Urinary bladder (tissue), 4 donors: ENCODE measurements at places on chromosomes 7 and 10. TPM values are rescaled to one million over a fixed set of nuclear protein-coding genes. Genes with fewer than 3 reads are reported as not detected.

Gene PPRC1
- total RNA-seq: 12.1 TPM

Gene SYPL1
- 113 TPM for total RNA-seq

Gene RBP4
- total RNA-seq: 1.9 TPM

Gene WDR86
- 6.8 TPM for total RNA-seq

Gene PKD1L1
- 1.3 TPM for total RNA-seq

Gene FIS1
- 66.7 TPM for total RNA-seq

Gene NUB1
- 41.4 TPM for total RNA-seq

Gene CDH23
- 9.9 TPM for total RNA-seq

Gene LRRC18
- total RNA-seq: 0.32 TPM

Gene LIPJ
- 0.26 TPM for total RNA-seq

GRCh38 chr7:1331561-1332467, 99.1 kb downstream of the UNCX start:
- no peak for DNase-seq

GRCh38 chr10:14700546-14700945, 74.2 kb downstream of the FAM107B start:
- no peak for DNase-seq

GRCh38 chr10:76881477-76882220, 756.0 kb downstream of the KCNMA1 start:
- no peak for DNase-seq

- no peak for DNase-seq
These were observed 58.3 kb upstream of the EGFR start for GRCh38 chr7:54960517-54960916.

DNA sequence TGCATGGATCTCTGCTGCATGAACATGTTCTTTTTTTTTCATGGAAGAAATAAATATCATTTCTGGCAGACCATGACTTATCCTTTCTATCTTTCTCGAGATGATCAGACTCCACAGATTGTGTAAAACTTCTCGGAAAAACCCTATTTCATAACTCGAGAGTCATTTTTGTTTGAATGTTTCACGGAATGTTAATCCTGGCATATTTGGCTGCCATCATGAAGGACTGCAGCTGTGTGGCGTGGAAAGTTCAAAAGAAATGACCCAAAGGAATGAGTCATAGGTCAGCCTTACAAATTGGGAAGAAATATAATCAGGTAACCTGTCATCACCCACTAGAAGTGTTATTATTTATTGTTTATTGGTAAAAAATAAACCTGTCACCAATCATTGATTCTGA, 566.8 kb downstream of the SDK1 start:
- no peak for DNase-seq

DNA sequence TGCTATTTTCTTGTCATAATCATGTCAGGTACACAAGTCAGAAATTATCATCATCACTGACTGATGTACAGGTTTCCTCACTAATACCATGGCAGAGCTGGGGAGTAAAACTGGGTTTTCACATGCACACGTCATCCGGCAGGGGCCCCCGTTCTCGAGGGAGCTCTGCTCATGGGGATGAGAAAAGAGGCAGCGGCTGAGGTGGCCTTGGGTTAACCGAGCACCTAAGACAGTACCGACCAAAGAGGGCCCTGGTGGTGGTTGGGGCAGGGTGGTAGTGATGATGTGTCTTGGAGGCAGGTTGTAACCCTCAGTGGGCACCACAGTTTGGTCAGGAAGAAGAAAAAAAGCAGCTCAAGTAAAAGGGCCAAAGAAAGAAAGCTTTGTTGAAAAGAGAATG, 12.1 kb upstream of the TRPV6 start:
- DNase-seq: no peak

- no peak for DNase-seq
These were observed 102.3 kb downstream of the SORBS1 start for GRCh38 chr10:95458871-95459270.

DNA sequence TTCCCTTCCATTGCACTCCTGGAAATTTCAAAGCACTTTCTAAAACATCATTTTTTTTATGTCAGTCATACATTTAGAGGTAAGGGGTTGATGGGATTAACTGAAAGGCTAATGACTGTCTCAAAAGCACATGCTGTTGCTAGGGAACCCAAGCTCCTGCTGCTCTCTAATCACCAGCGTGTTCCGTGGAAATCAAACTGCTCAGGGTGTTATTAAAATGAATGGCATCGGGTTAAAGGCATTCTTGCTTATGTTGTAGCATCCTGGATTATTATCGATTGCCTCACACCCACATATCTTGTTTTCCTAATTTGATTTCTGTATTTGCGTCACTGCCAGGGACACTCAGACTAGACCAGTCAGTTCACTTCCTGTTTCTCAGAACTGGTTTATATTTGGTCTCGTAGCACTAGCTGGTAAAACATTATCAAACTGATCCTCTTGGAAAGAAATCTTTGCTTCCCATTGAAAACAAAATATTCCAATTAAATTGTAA, 216.5 kb upstream of the MKLN1 start:
- no peak for DNase-seq

- DNase-seq: no peak
These were observed 755 bp downstream of the FAM171A1 start for GRCh38 chr10:15370212-15370855.

DNA sequence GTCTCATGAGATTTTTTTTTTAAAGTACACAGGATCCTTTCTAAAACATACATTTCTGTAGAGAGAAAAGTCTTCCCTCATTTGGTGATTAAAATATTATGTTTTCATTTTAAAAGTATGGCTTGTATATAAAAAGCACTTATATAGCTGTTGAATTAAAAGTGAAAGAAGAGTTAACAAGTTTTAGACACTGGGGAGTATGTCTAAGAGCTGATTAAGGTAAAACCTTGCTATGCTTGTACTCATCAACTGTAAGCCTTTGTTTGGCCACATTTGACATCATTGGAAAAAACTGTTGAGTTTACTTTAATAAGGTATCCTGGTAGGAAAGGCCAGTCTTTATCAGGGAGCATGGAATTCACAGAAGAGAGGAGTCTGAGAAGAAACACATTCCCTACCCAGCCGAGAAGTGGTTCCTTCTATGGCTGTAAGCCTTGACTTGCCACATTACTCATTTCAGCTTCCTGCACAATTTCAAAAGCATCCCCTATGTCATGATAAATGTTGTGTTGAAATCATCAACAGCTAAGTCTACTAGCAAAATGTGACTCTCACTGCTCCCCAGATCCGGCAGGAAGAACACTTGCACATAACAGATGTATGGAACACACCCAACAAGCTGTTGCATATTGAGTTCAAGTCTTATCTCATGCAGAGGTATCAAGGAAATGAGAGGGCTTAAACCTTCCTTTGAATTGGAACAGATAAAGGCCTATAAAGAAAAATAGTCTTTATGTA, 171.8 kb upstream of the CDK1 start:
- DNase-seq: no peak

- DNase-seq: no peak
These were observed 61.0 kb upstream of the NFE2L3 start for GRCh38 chr7:26090927-26091519.

GRCh38 chr10:26977635-26978034, 116.9 kb upstream of the ABI1 start:
- no peak for DNase-seq

DNA sequence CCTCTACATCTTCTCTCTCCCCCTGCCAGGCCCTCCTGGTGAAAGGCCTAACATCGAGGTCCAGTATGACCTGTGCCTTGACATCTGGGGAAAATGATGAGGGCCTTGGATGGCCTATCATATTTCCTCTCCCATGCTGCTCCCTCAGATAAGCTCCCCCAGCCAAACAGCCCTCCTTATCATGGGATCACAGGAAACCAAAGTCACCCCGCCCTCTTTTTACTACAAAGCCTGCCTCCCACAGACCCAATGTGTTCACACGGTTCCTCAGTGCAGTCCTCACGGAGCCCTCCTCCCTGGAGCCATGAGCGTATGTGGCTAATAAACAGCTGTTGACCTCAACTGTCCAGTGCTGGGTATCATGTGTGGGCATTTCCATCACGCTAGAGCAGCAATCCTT, 32.0 kb downstream of the C10orf90 start:
- DNase-seq: no peak

DNA sequence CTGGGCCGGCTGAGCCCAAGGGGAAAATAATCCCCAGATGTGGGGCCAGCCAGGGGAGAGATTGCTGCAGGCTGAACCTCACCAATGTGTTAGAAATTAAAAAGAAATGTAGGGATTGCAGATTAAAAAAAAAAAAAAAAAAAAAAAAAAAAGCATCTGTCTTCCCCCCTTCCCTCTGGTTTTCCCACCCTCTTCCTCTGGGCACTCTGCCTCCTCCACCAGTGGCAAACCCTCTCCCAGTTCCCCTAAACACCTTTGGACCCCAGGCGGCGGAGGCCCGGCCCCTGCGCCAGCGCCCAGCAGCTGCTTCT, 7.1 kb downstream of the MNX1 start:
- no peak for DNase-seq

GRCh38 chr7:151276666-151277590, 28.4 kb upstream of the SMARCD3 start:
- no peak for DNase-seq

DNA sequence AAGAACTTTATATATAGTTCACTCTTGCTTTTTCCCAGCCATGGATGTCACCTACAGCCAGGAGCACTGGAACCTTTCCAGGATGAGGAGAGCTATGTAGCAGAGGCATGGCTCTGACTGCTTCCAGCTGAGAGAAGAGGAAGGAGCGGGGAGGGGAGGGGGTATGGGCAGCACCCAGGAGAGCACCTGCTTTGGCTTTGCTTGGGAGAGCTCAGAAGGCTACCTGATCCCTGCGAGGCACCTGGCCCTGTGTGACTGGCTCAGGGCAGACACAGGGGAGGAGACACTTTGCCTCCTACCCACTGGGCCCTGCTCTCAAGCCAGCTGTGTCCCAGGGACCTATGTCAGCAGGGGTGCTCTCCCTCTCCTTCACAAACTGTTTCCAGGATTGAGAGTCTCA, 67.1 kb downstream of the HK1 start:
- DNase-seq: no peak

DNA sequence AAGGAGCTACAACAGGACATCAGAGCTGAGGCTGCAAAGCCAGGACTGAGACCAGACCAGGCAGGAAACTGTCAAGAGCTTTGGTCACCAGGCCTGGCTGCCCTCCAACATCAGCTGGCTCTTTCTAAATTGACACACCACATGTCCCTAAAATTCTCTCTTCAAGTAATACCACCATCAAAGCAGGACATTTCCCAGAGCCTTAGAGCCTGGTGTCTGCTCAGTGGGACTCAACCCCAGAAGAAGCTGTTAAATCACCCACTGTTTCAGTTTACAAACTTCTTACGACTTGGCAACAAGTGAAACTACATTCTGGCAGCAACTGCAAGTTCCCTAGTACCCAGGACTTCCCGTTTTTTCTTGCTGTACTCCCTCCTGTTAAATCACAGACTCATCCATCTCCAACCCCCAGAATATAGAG, 3.8 kb upstream of the IL6 start:
- DNase-seq: no peak

GRCh38 chr7:112505495-112505894, 24.7 kb downstream of the LSMEM1 start:
- no peak for DNase-seq

DNA sequence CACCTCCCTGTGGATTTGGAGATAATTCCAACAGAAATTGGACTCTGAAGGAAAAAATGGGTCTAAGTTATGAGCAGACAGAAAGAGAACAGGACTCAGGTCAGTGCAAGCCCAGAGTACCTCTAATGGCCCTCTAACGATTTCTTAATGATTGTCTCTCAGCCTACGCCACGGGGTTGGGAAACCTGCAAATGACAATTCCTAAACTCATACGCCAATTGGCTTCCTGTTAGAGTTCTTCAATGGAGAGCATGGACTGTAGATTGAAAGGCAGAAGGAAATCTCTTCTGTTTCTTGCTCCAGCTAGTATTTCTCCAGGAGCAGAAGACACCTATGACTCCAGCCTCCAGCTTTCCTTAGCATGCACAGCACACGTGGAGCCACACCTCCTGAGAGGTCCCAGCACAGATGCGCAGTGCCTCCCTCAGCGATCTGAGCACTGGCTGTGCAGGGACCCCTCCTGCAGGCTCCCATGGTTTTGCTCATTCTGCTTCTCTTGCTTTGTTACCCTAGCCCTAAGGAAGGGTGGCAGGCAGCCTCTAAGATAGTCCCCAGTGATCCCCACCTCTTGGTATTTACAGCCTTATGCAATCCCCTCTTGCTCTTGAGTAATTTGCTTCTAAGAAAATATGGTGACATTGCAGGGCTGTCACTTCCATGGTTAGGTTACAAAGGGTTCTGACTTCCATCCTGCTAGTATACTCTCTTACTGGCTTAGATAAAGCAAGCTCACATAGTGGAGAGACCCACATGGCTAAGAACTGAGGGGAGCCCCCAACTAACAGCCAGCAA, 30.1 kb downstream of the DENND11 start:
- DNase-seq: no peak

GRCh38 chr10:91909117-91909677, at the start of gene FGFBP3:
FGFBP3 (minus strand) TSS chr10:91909486; CDS start chr10:91908969, 517 bp downstream.
- DNase-seq: peak; percentile 64

DNA sequence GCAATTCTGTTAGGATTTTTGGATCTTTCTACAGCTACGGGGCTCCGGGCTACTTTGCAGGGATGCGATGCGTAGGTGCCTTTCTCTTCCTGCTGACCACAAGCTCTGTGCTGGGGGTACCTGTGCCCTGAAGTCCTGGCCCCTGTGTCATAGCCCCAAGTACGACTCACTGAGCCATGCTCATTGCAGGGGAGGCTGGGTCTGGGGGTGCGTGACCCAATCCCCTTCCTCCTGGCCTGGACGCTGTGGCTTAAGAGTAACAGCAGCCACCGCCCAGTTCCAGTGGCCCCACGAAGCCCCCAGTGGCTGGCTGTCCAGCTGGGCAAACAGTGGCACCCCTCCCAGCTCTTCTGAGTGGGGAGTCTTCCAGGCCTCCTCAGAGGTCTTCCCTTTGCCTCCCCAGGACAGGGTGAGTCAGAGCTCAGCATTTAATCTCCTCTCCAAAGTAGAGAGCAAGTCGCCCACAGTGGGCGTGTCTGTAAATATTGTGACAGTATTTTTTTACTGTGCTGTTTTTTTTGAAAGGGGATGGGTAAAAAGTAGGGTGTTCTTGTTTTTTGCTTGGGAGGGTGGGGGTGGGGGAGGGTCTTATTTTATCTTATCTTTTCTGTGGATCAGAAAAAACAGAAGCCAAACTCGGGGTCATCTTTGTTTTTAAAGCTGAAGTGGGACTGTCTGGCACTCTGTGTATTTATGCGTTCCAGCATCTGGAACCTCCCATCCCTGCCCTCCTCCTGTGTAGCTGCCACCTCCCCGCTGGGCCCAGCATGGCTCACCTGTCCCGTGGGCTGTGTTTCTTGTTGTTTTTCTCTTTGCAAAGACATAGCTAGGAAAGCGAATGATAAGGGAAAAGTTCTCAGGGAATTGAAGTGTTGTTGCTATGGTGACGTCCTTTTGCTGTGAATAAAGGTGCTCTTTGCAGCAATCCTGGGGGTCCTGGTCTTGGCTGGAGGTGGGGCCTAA, 8.2 kb downstream of the LFNG start:
- DNase-seq: no peak

DNA sequence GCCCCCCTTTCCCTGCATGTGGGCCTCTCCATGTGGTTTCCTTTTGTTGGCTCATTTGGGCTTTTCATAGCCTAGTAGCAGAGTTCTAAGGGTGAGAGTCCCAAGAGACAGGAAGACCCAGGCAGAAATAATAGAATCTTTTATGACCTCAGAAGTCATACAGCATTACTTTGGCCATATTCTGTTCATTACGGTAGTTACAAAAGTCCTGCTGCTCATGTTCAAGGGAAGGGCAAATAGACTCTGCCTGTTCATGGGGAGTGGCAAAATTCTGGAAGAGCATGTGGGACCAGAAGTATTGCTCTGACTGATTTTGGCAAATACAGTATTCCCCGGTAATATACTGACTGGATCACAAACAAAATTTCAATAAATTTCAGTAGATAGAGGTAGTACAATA, 910.3 kb downstream of the LRMDA start:
- no peak for DNase-seq

- DNase-seq: peak; percentile 5
These were observed 150.8 kb upstream of the FAM3C start for GRCh38 chr7:121546632-121547543.
